ENCODE measurements at places on chromosomes 11 and 22. TPM values are rescaled to one million over a fixed set of nuclear protein-coding genes. Genes with fewer than 3 reads are reported as not detected.

- no peak for DNase-seq
Observed at GRCh38 chr11:125457814-125458343, 38.2 kb downstream of the FEZ1 start.

GRCh38 chr11:1223346-1224110, 662 bp downstream of the MUC5B start:
- DNase-seq = no peak

- DNase-seq = no peak
Observed at GRCh38 chr22:19710020-19710768, 4.1 kb upstream of the SEPTIN5 start.

- no peak for DNase-seq
Observed at GRCh38 chr11:131827430-131827829, 457.0 kb downstream of the NTM start.

- no peak for DNase-seq
Observed at GRCh38 chr11:47106798-47107411, 69.8 kb downstream of the ARFGAP2 start.

- DNase-seq = no peak
Observed at GRCh38 chr22:41052661-41053490, 39.5 kb upstream of the EP300 start.

DNA sequence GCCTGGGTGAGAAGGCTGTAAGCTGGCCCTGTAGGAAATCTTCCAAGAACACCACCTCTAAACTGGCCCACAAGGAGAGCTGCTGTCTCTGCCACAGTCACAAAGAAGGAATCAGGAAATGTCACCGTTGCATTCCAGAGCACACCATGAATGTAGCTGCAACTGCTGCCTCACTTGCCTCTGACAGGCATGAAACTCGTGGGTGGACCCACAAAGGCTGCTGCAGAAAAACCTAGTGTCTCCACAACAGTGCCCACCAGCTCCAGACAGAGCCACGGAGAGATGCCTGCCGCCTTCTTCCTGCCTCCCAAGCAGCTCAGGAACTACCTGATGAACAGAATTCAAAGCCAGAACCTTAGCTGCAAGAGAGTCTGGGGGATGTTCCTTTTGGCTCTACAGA, 10.5 kb downstream of the DNAJB13 start:
- DNase-seq = no peak

GRCh38 chr11:110989428-110990133, 255.9 kb upstream of the POU2AF2 start:
- no peak for DNase-seq

DNA sequence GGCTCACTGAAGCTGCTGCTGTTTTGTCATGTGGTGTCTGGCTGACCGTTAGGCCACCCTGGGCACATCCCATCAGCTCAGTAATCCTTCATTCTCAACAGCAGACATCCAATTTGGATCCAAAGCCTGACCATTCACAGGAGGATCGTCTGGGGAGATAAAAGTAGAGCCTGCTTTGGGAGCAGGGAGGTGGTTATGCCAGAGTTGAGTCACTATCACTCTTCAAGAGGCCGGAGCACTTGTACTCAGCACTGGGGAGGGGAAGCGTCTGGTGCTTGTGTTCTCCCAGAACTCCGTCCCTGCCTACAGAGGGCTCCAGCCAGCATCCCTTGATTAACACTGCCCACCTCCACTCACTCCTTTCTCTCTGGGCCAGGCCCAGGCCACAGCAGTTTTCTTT, 382.6 kb downstream of the OPCML start:
- no peak for DNase-seq

DNA sequence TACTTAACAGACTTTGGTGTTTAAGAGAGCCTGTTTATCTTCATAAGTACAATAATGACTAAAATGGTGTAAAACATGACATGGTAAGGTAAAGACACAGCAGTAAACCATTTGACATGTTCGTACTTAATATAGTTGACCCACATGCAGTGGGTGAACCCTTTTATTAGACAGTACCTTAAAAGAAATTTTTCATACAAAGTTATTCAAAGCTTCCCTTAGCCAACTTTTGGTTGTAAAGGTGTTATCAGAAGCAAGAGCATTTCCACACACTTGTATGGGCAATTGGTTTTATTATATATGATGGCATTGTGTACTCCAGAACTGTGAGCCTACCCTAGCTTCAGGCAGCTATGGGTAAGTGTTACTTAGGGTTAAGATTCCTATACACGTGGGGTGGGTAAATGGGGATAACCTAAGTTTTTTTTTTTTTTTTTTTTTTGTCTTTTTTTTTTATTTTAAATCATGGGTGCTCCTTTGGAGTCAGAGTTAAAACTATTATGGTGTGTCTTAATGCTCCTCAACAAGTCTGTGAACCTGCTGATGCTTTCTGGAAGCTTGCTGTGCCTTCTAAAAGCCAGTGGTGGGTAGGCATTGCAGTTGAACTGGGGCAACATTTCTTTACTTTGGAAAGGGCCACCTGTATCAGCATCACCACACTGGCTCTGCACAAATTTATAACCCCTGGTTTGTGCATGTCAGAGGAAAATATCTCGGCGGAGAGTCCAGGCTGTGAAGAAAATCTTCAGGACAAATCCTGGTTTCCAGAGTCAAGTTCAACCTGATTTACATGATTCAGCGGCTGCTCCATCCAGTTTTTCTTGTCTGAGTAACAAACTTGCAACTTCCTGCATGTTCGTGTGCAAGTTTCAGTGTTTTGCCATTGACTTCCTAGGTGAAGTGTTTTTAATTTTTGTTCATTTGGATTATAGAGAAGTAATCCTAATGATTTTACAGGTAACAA, 3.3 kb downstream of the PCF11 start:
- no peak for DNase-seq

DNA sequence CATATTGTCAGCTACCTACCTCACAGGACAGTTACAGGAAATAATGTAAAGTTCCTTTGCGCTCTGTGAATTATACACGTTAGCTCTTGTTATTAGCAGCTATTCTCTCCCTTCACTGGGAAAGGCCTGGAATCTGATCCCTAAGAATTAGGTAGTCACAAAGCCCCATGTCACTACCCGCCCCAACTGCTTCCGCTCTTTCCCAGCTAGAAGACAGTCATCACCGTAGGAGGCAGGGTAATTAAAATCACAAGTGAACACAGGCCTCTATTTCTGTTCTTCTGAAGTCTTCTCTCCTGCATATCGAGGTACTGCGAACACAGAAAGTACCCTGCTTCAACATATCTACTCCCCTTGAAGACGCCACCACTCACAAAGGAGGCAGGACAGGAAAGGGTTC, 12.6 kb upstream of the AHNAK start:
- DNase-seq = no peak

- peak; percentile 87 for DNase-seq
Observed at GRCh38 chr11:122167100-122167499, 51.1 kb upstream of the BLID start.

GRCh38 chr11:104343578-104343977, 179.6 kb upstream of the PDGFD start:
- DNase-seq = peak; percentile 31

DNA sequence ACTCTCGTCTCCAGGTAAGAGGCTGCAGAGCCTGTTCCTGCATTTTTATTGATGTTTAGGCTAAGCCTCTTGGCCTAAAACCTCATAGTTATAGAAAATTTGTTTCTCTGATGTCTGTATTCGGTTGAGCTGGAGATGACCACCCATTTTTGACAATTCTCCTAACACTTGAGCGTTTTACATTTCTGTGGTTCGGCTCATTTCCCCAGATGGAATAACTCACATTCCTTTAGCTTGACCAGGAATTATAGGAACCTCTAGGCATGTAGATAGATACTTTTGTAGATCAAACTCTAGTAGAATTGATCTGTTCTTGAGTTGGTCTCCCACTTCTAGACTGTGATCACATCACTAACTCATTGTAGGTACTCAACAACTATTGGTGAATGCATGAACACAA, 172.6 kb upstream of the CADM1 start:
- no peak for DNase-seq

- peak; percentile 19 for DNase-seq
Observed at GRCh38 chr11:69172674-69173073, 16.9 kb downstream of the SMIM38 start.

DNA sequence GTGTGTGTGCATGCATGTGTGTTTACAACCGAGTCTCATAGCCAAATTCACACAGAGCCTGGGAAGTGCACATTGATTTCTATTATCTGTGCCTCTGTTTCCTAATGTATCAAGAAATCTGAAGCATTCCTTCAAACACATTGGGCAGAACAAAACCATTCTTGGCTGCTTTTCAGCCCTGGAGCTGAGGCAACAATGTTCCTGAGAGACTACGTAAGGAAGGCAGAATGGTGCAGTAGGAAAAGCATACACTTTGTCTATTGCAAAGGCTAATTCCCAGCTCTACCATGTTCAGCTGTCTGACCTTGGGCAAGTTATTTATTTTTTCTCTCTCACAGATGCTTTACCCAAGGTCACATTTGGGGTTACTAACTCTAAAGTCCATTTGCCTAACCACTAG, 575.5 kb downstream of the SOX6 start:
- no peak for DNase-seq

DNA sequence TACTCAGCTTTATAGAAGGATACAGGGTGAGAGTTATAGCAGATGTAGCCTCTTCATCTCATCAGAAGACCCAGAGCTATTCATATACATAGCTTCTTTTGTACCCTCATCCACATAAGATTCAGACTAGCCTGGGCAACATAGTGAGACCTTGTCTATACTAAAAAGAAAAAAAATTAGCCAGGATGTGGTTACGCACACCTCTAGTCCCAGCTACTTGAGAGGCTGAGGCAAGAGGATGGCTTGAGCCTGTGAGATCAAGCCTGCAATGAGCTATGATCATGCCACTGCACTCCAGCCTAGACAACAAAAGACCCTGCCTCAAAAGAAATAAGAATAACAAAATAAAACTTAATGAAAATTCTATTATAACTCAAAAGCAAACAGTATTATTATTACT, 36.7 kb upstream of the B3GNT6 start:
- DNase-seq = no peak

DNA sequence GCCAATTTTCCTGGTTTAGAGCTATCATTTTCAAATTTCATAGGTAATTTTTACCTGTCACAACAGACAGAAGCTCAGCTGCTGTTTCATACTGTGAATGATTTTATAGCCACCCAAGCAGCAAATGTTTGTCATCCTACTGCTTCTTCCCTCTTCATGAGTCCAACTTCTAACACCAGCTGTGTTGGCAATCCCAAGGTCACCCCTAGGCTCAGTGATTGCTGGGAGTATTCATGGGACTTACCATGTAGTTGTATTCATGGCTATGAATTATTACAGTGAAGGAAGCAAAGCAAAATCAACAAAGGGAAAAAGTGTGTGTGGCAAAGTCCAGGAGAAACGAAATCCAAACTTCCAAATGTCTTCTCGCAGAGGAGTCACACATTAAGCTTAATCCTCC, 28.5 kb downstream of the CUL5 start:
- no peak for DNase-seq

GRCh38 chr11:93652679-93653078, 8.8 kb upstream of the CEP295 start:
- no peak for DNase-seq

- DNase-seq = no peak
Observed at GRCh38 chr11:128161994-128162393, 425.4 kb downstream of the ETS1 start.

- DNase-seq = no peak
Observed at GRCh38 chr22:41636467-41636866, 15.4 kb downstream of the XRCC6 start.

- no peak for DNase-seq
Observed at GRCh38 chr11:110174645-110175310, 81.6 kb downstream of the ZC3H12C start.

DNA sequence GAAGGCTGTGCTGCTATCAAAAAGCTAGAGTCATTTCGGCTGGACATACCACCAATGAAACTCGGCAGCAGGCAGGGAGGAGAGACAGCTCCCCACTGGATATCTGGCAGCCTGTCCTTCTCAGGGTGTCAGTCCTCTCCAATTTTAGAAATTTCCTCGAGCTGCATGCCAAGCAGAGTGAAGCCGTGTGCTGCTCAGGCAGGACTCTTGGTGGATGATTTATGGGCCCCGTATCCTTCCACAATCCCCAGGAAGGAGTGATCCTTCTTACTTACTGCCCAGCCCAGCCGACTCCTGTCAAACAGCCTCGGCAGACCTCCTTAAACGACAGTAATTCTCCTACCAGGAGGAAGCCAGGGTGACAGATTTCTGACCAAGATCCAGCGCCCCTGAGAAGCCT, 410.4 kb downstream of the TENM4 start:
- no peak for DNase-seq

DNA sequence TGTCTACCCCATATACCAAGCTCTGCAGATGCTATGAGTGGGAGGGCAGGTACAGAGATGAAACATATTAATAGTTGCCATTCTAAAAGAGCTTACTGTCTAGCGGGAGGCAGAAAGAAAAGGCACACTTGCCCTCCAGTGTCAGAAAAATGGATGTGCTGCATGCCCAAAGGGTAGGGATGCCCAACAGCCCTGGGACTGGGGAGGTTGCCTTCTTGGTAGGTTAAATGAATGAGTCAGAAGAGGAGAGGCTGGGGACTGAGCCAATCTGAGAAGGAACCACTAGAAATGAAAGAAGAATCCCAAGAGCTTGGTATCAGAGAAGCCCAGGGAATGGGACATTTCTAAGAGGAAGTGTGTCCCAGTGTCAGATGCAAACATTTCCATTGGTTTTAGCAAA, 1.2 kb downstream of the BIRC3 start:
- no peak for DNase-seq

- no peak for DNase-seq
Observed at GRCh38 chr11:12682737-12683500, 8.7 kb downstream of the TEAD1 start.

GRCh38 chr11:121464352-121464946, 11.7 kb upstream of the SORL1-AS1 start:
- peak; percentile 81 for DNase-seq

DNA sequence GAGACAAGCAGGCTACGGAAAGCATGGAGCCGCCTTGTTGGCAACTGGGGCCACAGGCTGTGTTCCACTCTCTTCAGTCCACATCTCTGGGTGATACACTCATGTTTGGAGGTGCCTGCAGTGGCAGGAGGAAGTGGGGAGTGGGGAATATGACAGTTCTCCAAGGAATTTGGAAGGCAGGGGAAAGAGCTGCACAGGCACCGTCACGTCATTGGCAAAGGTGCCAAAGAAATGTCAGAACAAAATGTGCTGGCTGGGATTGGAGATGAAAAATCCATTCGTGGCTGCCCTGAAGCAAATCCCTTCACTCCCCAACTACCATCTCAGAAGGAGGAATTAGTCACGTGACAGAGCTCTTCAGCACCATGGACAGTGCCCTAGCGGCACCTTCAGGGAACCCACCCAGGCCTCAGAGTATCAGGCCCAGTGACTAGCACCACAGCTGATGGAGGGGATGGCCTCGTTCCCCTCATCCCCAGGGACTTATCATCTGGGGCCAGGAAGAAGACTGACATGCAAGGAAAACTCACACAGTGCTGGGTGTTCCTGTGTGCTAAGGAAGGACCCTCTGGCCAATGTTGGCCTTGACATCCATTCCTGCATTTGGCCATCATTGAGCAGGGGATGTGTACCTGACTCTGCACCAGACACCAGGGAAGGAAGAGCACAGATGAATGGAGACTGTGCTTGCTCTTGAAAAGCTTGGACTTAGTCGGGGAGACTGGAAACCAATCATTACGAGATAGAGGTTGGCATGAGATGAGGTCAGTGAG, 48.5 kb upstream of the PRDM11 start:
- DNase-seq = no peak

Gene C11orf42
- total RNA-seq = not detected

Gene LARGE2
- total RNA-seq = 67.6 TPM

Gene FSHB
- not detected for total RNA-seq

Gene TLCD5
- total RNA-seq = 9.1 TPM

Gene TUBA8
- total RNA-seq = 2.3 TPM

Gene HORMAD2
- total RNA-seq = not detected

Gene ART1
- total RNA-seq = not detected

Data from HCT116 (cell line).